Immature natural killer cell (primary cell): ENCODE measurements at places on chromosomes 7 and 10. TPM values are rescaled to one million over a fixed set of nuclear protein-coding genes. Genes with fewer than 3 reads are reported as not detected.

The MINDY4 gene
- polyA plus RNA-seq, result 0.71 TPM

The DKK1 gene
- not detected for polyA plus RNA-seq

The TFEC gene
- 0.31 TPM for polyA plus RNA-seq

The ZNF736 gene
- polyA plus RNA-seq, result 1.9 TPM

The UCMA gene
- polyA plus RNA-seq, result not detected

The KCP gene
- polyA plus RNA-seq, result not detected

The NSUN6 gene
- 6.1 TPM for polyA plus RNA-seq

The OR2A1 gene
- not detected for polyA plus RNA-seq
